ENCODE measurements at places on chromosomes 12 and 14. TPM values are rescaled to one million over a fixed set of nuclear protein-coding genes. Genes with fewer than 3 reads are reported as not detected.

WNT5B gene
- total RNA-seq, result 8.9 TPM

DAO gene
- not detected for total RNA-seq

PAPLN gene
- total RNA-seq, result 7.6 TPM

KLRC3 gene
- not detected for total RNA-seq

SELPLG gene
- 0.97 TPM for total RNA-seq

COX6A1 gene
- 440 TPM for total RNA-seq

DBX2 gene
- total RNA-seq, result not detected

TAS2R7 gene
- not detected for total RNA-seq

CLEC2A gene
- total RNA-seq, result not detected

RIMBP2 gene
- not detected for total RNA-seq

CCDC92 gene
- total RNA-seq, result 11.7 TPM

KRT85 gene
- not detected for total RNA-seq

TSPAN19 gene
- not detected for total RNA-seq

HELB gene
- 1.1 TPM for total RNA-seq

PLEK2 gene
- total RNA-seq, result 3.9 TPM

CCDC38 gene
- not detected for total RNA-seq

NELL2 gene
- not detected for total RNA-seq

RAB21 gene
- total RNA-seq, result 9.9 TPM

PELI2 gene
- total RNA-seq, result 23.8 TPM

MYH6 gene
- total RNA-seq, result not detected

SLC8A3 gene
- 0.18 TPM for total RNA-seq

RASSF8 gene
- 29.1 TPM for total RNA-seq

KCNMB4 gene
- total RNA-seq, result 9.2 TPM

P2RX2 gene
- not detected for total RNA-seq

MRPS35 gene
- 46.4 TPM for total RNA-seq

EML5 gene
- not detected for total RNA-seq

CD163L1 gene
- not detected for total RNA-seq

TMEM229B gene
- 3.6 TPM for total RNA-seq

TDRD9 gene
- 1.8 TPM for total RNA-seq
